ENCODE measurements at places on chromosomes 13 and 19.

GRCh38 chr13:24153979-24154701 is 6.4 kb upstream of the SPATA13 start:
- DNase-seq: no peak

DNA sequence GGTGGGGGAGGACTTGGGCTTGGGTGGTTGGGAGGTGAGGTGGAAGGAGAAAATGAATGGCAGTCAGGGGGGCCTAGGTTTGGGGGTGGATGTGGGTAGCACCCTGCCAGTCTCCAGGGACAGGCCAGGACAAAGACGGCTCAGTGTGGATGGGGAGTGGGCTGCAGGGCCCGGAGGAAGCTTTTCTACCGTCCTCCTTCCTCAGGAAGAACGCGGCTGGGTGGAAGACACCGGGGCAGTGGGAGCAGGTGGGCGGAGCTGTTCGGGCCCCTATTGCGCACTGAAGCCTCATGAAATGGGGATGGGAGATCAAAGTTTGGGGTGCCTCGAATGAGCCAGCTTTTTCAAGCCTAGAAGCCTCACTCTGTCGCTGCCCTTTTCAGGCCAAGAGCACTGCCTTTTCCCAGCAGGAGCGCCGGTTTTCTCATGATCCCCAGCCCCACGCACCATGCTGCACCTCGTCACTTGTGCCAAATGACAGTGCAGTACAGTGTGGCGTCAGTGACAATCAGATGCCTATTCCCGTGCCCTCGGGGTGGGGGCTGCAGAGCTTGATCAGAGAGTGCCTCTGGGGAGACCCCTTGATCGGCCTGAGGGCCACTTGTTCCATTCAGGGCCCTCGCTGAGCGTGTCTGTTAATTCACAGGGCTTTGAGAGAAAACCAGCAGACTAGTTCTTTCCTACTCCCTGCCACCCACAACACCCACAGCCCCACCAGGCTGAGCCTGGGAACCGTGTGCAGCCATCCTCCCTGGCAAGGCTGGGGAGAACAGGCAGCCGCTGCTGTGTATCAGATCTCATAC is 1.5 kb downstream of the CALM3 start:
- DNase-seq: peak; percentile 78

DNA sequence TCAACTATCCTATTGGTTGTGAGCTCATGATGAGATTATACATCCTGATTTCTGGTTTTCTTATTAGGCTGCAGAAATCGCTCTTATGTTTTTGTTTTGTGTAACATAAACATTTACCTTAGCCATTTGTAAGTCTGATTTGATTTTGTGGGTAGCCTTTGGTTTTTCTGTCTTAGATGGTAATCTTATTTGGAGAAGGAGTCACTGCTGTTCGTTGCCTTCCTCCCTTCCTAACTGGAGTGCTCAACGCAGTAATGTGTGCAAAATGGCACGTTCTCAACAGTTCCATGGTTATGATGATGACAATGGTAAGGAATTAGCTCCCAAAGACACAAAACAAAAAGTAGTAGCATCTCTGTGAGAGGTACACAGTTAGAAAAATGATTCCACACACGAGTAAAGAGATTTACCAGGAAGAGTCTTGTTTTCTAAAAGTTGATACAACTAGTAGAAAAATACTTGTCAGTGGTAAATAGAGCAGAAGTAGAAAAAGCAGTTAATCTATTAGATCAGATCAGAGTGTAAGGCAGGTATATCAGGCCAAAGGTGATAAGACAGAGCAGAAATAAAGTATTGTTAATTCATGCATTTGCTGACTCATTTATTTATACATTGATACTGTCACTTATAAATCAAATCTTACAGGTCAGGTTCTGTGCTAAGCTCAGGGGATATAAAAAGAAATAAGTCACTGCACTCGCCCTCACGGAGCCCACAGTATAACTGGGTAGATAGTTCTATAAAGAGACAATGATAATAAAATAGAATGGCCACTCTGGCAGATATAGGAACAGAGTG is 270.0 kb downstream of the NALCN start:
- DNase-seq: no peak

- no peak for DNase-seq
These were observed 2.2 kb downstream of the ARRDC2 start for GRCh38 chr19:18010149-18010548.

- no peak for DNase-seq
These were observed 633.2 kb downstream of the LIG4 start for GRCh38 chr13:107582171-107582570.

DNA sequence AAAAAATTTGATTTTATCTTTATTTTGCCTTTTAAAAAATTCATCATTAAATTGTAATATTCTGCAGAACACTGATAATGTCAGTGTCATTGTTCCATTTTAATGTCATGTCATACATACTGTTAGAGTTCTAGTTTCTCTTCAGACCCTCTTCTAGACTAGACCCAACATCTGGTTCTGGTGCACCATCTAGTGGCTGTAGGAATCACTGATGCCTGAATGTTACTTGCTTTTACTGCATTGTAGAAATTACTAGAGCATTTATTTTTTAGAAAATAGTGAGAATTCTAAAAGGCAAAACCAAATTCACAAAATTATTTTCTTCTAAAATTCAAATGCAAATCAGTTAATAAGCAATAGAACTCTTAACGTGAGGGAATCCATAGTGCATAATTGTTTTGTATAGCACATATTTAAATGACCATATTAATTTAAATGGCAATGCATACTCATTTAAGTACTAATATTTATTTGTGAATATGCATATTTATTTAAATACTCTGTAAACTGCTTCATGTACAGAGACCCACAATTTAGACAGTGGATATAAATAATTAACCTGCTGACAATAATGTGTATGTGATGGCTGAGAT is 425.7 kb downstream of the KLF12 start:
- no peak for DNase-seq

- DNase-seq: no peak
These were observed 37.8 kb upstream of the CYP2A13 start for GRCh38 chr19:41050426-41050825.

DNA sequence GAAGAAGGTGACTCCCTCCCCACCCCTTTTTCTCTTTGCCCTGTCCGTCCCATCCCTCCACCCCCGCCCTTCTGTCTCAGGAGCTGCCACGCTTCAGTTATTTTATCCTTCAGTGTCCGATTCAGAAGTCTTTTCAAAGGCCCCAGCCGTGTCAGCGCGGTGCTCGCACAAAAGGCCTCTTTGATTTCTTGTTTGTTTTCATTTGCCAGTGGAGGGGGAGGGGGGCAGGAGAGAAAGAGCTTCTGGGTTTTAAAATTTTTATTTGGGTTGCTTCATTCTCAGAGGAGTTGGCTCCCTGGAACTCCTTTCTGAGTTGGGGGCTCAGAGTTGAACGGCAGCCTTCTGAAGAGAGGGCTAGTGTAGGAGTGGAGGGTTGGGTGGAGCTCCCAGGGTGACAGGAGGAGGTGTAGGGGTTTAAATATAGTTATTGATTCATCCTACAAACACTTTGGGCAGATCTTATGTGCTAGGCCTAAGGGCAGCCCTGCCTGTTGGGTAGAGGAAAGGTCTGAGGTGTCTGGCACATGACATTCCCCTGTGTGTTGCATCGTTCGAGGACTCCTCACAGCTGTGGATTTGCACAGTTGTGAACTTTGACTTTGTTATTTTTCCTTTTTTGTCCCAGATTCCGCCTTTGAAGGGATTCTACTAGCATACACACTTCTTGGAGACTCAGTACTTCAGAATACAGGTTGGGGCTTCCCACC is 36.8 kb downstream of the NFIX start:
- no peak for DNase-seq

DNA sequence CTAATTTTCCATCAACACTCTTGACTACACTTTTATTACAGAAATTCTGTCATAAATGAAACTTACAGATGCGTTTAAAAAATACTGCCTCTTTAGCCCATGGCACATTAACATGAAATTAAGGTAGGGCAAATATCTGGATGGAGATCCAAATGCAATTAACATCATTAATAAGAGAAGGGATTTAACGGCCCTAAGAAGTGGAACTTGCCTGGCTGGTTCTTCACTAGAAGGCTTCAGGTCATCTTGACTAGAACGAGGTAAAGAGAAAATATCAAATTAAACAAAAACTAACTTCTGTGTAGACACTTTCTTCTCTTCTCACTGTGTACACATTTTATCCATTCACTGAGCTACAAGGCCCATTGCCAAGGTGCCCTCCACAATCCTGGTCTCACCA is 1093.4 kb downstream of the EFNB2 start:
- no peak for DNase-seq
